CD4-positive, alpha-beta T cell treated with Interleukin-1 beta for 1 hour (primary cell): ENCODE measurements at places on chromosomes 4 and X.

GRCh38 chrX:136635235-136635634 is 12.7 kb upstream of the CD40LG start:
- no peak for DNase-seq

DNA sequence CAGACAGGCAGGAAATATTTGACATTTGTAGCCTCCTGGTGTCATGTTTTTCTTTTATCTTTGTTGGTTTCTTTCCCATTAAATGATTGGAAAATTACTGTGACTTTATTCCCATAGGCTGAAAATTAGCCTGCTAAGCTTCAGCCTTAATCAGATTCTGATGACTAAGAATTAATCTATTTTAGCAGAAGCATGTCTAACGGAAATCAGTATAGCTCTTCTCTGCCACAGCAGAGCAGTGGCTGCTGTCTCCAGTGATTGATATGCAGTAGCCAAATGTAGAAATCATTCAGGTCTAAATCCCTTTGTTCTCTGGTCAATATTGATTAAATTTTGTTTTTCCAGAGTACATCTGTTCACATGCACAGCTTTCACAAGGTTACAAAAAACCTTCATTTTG is 199.3 kb downstream of the GC start:
- no peak for DNase-seq

GRCh38 chrX:21711848-21712197 is 46.1 kb downstream of the SMPX start:
- DNase-seq, result no peak

DNA sequence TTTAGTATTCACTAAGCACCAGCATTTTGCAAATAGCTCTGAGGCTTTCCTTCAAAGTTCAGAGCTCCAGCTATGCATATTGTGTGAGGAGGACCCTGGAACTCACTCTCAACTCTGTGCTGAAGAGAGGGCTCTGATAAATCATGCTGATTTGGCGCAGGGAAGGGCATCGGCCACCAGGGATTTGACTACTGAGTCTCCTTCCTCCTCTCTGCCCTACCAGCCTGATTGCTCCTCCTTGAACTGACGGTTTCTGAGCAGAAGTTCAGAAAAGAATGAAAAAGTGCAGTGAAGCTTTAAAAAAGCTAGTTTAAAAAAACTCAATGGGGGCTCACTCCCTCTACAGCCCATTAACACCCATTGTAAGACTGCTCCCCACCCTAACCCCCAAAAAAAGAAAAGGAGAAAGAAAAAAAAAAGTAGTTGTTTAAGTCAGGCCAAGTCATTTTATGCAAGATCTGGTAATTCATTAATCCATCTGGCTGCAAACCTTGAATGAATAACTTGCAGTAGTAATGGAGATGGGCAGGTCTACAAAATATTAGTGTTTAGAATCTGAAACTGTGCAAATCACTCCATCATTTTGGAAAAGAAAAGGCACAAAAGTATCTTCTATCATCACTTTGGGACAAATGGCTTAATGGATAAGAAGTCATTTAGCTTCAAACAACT is 13.3 kb downstream of the PPARGC1A start:
- no peak for DNase-seq

DNA sequence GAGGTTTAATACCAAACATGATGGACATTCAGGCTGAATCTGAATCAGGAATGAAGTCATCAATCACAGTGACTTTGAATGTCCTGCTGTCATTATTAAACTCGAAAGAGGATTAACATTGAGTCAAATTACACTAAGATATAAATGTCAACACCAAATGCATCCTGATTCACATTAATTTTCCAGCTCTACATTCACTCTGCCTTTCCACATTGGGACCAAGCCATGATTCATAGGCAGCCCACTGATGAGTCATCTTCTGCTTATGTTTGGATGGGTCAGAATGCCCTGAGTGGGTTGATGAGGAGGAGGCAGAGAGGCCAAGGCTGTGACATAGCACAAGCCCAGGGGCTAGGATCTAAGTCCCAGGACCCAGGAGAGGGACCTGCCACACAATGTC is 247.6 kb upstream of the RPS6KA3 start:
- no peak for DNase-seq

GRCh38 chr4:54539500-54540029 is 118.2 kb upstream of the KIT start:
- no peak for DNase-seq

DNA sequence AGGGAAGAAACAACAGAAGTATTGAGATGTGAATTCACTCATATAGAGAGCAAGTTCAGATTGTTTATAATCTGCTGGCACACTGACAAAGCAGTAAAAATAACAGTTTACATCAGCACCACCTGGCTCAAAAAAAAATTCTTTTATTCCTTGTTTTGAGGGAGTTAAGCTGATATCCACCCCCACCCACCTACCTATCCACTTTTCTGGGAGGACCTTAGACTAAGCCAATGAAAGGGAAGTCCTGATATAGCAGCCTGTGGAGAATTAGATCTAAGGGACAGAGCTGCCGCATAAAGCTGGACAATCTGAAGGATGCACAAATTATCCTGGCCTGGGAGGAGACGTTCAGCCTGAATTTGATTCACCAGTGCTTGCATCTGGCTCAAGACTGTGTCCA is 264.5 kb downstream of the RCHY1 start:
- DNase-seq, result no peak

DNA sequence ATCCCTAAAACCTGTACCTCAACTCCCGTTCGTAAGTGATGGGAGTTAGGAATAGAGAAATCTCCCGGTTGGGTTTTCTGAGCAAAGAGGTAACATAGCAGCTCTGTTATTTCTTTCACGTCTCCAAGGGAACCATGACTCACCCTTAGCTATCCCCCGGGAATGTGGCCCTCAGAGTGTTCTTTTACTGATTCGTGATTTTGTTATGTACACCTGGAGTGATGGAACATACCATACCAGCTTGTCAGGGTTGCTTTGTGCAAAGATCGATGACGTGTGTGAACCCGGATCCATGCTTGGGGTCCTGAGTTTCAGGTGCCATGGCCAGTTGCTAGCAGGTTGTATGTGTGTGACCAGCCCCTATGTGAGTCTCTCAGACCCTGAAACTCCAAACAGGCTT is 52.6 kb downstream of the HPRT1 start:
- DNase-seq, result no peak

DNA sequence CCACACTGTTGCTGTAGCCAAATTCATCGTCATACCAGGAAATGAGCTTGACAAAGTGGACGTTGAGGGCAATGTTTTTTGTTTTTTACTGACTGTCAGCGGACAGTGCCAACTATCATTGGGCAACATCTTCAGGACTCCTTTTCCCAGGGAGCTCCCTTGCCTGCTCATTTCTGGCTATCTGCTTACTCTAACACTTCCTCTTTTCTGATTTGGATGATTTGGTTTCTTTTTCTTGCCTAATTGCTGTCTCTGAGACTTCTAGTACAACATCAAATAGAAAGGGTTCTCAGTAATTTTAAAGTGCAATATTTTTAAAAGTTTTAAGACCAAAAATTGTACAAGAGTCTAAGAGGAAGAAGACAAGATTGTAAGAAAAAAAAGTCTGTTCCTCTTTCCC is 92.0 kb upstream of the KLHL4 start:
- DNase-seq, result no peak

GRCh38 chr4:8860892-8861575 is 10.6 kb downstream of the HMX1 start:
- no peak for DNase-seq

DNA sequence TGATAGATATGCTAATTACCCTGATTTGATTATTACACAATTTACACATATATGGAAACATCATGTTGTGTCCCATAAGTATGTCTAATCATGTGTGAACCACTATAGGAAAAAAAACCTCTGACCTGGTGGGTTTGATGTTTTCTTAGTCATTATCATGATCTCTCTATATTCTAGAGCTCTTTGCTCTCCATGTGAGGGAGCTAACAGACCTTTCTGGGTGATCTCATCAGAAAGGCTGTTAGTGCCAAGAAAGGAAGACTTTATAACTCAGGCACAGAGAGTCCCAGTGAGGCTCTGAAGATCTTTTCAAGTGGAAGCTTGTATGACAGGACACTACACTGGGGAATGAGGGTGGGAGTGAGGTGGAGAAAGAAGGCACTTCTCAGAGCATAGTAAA is 527.7 kb upstream of the MAGEB2 start:
- DNase-seq, result no peak

DNA sequence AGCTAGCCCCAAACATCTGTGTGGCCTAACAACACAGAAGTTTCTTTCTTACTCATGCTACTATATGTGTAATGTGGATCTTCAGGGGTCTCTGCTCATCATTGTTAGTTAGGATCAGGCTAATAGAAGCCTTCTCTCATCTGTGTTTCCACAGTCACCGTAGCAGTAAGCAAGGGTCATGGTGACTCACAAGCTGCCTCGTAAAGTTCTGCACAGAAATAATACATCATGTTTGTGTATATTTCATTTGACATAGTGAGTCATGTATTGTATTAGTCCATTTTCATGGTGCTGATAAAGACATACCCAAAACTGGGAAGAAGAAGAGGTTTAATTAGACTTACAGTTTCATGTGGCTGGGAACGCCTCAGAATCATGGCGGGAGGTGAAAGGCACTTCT is 38.7 kb downstream of the SLC4A4 start:
- DNase-seq, result no peak

DNA sequence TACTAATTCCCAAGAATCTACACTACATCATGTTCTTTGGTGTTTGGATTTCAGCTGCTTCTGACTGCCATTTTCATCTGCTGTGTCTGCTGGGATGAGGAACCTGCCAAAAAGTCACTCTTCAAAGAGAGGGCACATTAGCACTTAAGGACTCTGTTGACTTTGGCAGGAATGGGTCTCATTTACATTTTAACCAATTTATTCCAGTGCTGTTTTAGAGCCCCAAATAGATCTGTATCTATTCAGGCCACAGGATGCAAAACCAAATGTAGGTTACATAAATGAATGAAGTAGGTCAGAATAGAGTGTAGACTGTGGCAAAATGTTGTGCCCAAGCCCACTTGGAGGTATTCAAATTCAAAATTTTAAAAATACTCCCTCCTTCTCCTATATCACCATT is 14.4 kb downstream of the TXK start:
- no peak for DNase-seq

DNA sequence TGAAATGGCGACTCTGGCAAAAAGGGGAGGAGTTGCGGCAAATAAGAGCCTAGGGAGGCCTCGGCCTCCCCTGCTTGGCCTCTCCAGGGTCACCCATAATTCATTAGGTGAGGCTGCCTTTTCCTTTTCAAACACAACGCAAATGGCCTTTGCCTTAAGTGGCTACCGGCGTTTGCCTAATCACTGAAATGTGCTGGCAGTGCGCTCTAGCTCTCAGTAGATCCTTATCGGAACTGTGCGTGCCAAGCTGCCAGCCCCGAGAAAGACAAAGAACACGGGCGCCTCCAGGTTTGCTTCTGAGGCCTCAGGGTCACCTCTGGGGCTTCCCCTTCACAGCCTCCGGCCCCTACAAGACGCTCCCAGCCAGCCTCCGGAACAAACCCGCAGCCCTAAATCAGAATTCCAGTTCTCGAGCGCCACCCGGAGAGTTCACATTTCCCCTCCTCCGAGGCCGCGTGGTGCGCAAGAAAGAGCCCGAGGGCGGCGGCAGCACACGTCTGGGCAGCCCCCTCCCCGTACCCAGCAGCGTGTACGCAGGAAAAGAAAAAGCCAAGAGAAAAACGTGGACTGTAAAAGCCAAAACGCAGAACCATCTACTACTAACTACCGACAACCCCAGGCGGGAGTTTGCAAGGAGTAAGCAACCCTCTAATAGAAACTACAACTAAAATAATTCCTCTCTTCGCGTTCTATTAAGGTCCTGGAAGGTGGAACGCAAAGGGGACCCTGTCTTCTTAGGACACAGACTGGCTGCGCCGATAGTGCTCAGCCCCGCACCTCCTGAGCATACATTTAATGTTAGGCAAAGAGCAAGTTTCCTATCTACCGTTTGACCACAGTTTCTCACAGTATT is 76.5 kb upstream of the BCOR start:
- DNase-seq, result peak; percentile 42

DNA sequence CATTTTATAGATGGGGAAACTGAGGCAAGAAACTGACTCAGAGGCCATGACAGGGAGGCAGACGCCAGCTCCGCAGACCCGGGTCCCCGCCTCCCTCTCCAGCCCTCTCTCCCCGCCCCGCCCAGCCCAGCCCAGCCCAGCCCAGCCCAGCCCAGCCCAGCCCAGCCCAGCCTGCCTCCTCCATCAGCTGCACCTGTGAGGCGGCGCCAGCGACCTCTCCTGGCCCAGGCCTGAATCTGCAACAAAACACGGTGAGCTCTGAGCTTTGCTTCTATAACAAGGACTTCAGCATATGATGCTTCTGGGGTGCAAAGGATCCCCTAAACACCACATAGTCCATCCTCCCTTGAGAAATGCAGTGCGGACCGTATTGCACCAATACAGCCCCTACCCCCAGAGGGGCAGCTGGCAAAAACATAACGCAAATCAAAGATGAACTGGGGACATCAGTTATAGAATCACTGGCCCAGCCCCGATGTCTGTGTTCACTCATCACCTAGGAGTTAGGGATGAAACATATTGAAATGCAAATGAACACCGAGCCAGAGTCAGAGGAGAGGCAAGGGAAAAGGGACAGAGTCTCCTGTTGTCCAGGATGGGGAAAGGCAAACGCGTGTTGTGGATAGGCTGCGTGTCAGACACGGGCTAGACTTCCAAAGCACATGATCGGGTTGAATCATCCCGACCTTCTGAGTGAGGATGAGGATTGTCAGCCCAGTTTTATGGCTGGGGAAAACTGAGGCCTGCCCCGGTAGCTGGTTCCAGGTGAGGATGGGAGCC is 216.1 kb upstream of the PSAPL1 start:
- peak; percentile 39 for DNase-seq

GRCh38 chr4:61212788-61213187 is 12.7 kb downstream of the ADGRL3 start:
- no peak for DNase-seq

DNA sequence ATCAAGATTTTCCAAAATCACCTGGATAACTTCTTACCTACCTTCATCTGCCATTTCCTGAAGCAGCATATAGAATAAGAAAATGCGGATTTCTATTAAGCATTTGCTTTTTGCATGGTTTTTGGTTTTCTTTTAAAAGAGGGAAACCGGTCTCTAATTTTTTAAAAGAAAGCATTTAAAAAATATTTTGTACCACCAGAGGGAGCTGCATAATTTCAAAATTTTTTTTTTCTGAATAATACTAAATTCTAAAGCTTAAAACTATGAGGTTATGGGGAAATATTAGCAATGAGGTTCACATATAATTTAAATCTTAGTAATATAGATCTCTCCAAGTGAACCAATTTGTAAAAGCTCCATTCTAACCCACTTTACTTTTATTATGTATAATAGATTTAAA is 137.7 kb upstream of the TENT5D start:
- no peak for DNase-seq

DNA sequence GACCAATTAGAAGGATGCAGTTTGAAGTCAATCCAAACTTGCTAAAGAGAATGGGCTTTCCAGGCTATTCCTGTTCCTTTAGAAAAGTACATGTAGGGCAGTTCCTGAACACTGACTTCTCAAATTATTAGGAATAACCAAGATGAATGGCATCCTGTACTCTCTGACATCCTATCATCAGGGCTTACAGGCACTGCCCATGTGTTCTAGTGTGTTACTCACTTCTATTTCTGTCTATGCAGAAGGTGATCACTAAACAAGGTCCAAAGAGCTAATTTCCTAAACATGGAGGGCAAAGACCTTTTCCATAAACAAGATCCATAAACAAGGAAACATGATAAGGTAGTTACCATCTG is 53.6 kb downstream of the AWAT2 start:
- no peak for DNase-seq
